Suppressor macrophage treated with lipopolysaccharide for 4 hours (primary cell): ENCODE measurements at places on chromosomes 1 and 21.

DNA sequence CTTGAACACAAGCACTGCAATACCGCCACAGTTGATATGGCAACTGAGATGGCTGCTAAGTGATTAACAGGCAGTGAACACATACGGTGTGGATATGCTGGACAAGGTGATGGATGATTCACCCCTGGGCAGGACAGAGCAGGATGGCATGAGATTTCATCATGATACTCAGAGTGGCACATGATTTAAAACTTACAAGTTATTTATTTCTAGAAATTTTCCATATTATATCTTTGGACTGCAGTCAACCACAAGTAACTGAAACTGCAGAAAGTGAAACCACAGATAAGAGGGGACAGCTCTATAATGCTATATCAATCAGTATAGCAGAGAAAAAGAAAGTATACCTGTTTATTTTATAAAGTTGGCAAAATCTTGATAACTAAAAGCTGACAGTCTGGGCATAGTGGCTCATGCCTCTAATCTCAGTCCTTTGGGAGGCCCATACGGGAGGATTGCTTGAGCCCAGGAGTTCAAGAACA, 47.9 kb downstream of the PHACTR4 start:
- DNase-seq = peak; percentile 71

DNA sequence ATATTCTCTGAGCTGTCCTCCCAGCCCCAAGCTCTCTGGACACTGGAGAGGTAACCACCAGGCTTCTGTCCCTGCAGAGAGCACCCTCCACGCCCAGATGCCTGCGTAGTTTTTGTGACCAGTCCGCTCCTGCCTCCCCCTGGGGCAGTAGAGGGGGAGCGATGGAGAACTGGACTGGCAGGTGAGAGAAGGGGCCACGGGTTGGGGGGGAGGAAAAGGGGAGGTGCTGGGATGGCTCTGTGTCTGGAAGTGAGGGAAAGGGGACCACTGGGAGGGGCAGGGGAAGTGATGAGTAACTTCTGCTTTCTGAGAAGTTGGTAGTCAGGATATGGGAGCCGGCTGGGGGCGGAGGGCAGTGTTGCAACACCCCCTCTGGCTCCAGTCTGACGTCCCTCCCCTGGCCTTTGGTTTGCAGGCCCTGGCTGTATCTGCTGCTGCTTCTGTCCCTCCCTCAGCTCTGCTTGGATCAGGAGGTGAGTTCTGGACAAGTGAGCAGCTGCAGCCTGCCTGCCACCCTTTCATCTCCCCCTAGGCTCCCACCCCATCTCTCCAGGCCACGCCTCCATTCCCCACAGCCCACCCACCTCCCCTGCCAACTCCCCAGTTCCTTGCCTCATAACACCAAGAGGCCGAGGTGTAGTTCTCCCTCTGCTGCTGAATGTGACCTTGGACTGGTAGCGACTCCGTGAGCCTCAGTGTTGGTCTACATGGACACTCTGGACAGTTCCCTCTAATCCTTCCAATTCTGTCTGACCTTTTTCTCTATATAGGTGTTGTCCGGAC, 3.1 kb downstream of the ADAMTSL4 start:
- peak; percentile 95 for DNase-seq

DNA sequence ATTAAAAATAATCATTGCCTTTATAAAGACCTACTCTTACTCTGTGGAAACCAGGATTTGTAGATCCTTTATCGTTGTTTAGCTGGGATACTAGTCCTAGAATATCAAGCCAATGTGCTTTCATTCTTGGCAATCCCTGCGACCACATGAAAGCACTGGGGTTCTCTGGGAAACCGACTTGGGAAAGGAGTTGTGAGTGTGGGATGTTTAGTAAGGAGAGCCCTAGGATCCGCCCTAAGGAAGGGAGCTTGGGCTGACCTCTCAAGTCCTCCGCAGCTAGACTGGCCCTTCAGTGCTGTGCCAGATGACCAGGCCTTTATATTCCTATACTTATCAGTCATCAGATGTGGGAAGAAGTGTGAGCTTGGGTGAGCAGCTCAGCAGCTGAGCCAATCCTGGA, 5.2 kb upstream of the KRTAP19-8 start:
- DNase-seq = no peak

DNA sequence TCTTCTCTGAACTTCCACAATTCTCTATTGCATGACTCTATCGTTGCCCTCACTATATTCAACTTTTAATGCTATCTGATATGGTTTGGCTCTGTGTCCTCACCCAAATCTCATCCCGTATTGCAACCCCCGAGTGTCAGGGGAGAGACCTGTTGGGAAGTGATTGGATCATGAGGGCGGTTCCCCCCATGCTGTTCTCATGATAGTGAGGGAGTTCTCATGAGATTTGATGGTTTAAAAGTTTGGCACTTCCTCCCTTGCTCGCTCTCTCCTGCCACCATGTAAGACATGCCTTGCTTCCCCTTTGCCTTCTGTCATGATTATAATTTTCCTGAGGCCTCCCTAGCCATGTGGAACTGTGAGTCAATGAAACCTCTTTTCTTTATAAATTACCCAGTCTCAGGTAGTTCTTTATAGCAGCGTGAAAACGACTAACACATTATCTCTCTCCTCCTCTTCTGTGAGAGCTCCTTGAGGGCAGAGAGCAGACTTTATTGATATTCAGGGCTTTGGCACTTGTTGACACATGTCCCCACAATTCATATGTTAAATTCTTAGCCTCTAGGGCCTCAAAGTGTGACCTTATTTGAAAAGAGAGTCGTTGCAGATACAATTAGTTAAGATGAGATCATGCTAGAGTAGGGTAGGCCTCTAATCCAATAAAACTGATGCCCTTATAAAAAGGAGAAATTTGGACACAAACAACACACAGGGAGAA, 52.1 kb downstream of the ADCY10 start:
- DNase-seq = no peak

- no peak for DNase-seq
These were observed 123.7 kb downstream of the UBE2U start for GRCh38 chr1:64327119-64327518.

DNA sequence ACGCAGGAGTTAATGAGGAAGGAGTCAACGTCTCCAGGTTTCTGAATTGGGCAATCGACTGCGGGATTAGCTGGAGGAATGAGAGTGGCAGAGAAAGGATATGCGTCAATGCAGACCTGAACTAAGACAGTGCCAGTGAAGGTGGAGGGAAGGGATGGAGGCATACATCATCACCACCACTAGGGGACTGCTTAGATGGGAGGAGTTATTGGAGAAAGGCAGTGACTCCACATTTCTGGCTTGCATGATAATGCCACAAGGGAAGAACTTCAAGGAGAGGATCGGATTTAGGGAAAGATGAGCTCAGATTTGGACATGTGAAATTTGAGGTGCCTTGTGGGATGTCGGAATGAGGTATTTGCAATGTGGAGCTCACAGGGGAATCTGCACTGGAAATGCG, 17.5 kb downstream of the VASH2 start:
- DNase-seq = peak; percentile 30

DNA sequence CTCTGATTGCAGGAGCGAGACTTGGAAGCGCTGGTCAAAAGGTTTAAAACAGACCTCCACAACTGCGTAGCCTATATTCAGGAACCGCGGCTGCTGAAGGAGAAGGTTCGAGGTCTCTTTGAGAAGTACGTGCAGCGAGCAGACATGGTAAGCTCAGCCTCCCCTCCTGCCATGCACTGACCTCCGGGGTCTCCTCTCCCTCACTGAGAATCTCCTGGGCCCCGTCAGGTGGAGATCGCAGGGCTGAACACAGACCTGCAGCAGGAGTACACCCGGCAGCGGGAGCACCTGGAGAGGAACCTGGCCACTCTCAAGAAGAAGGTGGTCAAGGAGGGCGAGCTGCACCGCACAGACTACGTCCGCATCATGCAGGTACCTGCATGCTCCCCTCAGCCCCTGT, 35.5 kb upstream of the TMEM125 start:
- no peak for DNase-seq

- peak; percentile 61 for DNase-seq
These were observed 3.4 kb downstream of the ADGRB2 start for GRCh38 chr1:31760471-31761470.

GRCh38 chr1:231936983-231937775, 310.6 kb downstream of the DISC1 start:
- no peak for DNase-seq

GRCh38 chr1:243663651-243664050, 186.4 kb downstream of the AKT3 start:
- no peak for DNase-seq
